T-helper 2 cell treated with Interferon-gamma antibody and Interleukin-4, amounts not matched to agents 5 μg/mL and 100 μg/mL, for 36 hours (primary cell): ENCODE measurements at places on chromosomes 4 and X.

- H3K4me3 ChIP-seq = no peak overlapping the region
- H3K27ac ChIP-seq = no peak overlapping the region
- H3K27me3 ChIP-seq = peaks cover 2% of the 10 kb centered on the region
- H3K4me1 ChIP-seq = no peaks in the 10 kb centered on the region
These were observed 41.2 kb upstream of the SMAD1 start for GRCh38 chr4:145440292-145441007.

DNA sequence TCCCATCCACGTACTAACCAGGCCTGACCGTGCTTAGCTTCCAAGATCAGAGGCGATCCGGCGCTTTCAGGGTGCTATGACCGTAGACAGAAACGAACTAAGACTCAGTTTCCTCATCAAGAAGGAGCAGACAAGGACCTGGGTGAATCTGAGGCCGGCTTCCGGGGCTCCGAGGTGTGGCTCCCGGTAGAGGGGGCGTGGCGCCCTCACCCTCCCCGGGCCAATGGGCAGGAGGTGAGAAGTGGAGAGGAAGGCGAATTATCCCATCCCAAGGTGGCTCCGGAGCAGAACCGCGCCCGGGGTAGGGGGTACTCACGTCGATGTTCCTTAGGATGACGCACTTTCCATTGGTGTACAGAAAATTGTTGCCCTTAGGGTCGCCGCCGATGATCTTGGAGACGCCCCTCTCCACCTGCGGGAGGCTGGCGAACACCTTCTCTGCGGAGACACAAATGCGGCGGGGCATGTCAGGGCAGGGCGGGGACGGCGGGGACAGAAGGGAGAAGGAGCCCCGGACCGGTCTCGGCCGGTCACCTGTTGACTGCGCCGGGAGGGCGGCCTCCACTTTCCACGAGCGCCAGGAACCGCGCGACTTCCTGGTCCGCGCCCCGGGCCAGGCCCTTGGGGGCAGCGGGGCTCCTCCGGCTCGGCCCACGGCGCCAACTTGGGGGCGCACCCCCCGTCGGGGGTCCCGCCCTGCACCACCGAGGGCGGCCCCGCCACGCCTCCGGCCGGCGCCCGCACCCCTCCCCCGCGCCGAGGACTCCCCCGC, 616 bp downstream of the WDR1 start:
- H3K27ac ChIP-seq = peak overlapping the region; percentile 87
- peaks cover 68% of the 10 kb centered on the region for H3K4me1 ChIP-seq
- H3K4me3 ChIP-seq = peak overlapping the region; percentile 96

GRCh38 chrX:128698573-128699181, 646.5 kb upstream of the ACTRT1 start:
- H3K4me3 ChIP-seq = no peak overlapping the region
- no peaks in the 10 kb centered on the region for H3K27me3 ChIP-seq
- H3K4me1 ChIP-seq = no peaks in the 10 kb centered on the region
- DNase-seq = no peak
- no peak overlapping the region for H3K27ac ChIP-seq
- H3K36me3 ChIP-seq = no peaks in the 10 kb centered on the region

- H3K4me3 ChIP-seq = no peak overlapping the region
- H3K27me3 ChIP-seq = no peaks in the 10 kb centered on the region
- no peak overlapping the region for H3K27ac ChIP-seq
- peaks cover 4% of the 10 kb centered on the region for H3K4me1 ChIP-seq
- DNase-seq = no peak
These were observed 50.0 kb upstream of the AADAT start for GRCh38 chr4:170139764-170140163.

- no peak overlapping the region for H3K27ac ChIP-seq
- no peak overlapping the region for H3K4me3 ChIP-seq
- peaks cover 12% of the 10 kb centered on the region for H3K27me3 ChIP-seq
- DNase-seq = no peak
- H3K4me1 ChIP-seq = peaks cover 2% of the 10 kb centered on the region
These were observed 32.2 kb downstream of the CCNI start for GRCh38 chr4:77043507-77044136.

DNA sequence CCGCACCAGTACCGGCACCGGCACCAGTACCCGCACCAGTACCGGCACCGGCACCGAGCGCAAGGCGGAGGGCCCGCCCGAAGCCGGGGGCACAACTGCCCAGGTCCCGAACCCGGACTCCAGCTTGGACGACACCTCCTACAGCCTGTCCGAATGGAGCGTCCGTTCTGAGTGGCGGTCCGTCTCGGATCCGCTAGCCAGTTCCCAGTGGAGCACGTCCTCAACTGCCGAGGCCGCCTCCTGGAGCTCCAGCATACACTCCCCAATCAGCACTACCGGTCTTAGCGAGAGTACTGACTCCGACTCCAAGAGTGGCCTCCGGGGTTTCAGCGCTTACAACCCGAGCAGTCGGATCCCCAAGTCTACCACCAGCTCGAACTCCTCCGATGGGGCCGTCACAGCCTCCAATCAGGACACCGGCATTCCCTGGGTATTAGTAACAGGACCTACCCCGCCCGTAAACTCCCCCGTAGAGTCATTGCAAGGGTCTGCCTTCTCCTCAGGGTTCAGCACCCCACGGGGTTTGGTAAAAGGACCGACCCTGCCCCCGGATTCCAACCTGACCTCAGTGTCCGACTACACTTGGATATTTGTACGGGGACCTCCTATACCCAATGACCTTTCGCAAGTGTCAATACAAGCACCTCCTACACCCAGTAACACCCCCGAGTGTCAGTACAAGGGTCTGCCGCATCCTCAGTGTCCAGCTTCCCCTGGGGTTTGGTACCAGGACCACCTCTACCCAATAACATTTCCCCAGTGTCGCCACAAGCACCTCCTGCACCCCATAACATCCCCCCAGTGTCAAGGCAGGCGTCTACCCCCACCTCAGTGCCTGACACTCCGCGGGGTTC, 721 bp upstream of the MAOA start:
- DNase-seq = peak; percentile 10
- peak overlapping the region; percentile 97 for H3K4me3 ChIP-seq
- H3K4me1 ChIP-seq = peaks cover 22% of the 10 kb centered on the region
- H3K36me3 ChIP-seq = no peaks in the 10 kb centered on the region

DNA sequence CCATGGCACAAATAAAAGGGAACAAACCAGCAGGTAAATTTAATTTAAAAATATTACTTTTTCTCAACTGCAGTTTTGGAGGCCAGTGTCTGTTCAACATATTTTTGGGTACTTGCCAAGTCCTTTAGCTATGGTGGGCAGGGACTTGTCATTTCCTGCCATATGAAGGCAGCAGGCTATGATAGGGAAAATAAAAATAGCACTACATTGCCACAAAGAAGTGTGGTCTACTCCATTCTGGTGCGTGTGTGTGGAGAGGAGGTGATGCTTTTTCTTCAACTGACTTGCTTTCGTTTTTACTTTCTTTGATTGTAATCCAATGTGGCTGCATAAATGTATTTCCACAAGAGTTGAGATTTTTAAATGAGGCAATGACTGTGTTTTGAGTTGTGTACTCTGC, 17.2 kb downstream of the GPR174 start:
- peak; percentile 50 for DNase-seq
- peak overlapping the region; percentile 94 for H3K27ac ChIP-seq
